ENCODE measurements at places on chromosomes 3 and 15. TPM values are rescaled to one million over a fixed set of nuclear protein-coding genes. Genes with fewer than 3 reads are reported as not detected.
A peak's percentile ranks its signal among the peaks of the same experiment; 100 is the strongest.

Gene GOLGA6L7
- total RNA-seq = not detected

Gene EPHB1
- 6.6 TPM for total RNA-seq

Gene TMA7
- total RNA-seq = 154 TPM

Gene MUC4
- 0.31 TPM for total RNA-seq

Gene CALML4
- total RNA-seq = 12.8 TPM

Gene UROC1
- not detected for total RNA-seq

Gene ANKRD34C
- total RNA-seq = 0.13 TPM

GRCh38 chr3:144590854-144591253 lies 619.2 kb downstream of the DIPK2A start:
- no peak for DNase-seq

GRCh38 chr3:23726811-23727548 lies 78.8 kb upstream of the UBE2E1 start:
- no peak for DNase-seq

- DNase-seq = no peak
Measured at GRCh38 chr3:64813326-64813725, 125.5 kb upstream of the ADAMTS9 start.

- no peak for DNase-seq
Measured at GRCh38 chr3:149871855-149872254, 58.8 kb downstream of the RNF13 start.

- DNase-seq = peak; percentile 65
Measured at GRCh38 chr3:1082108-1082507, 10.7 kb upstream of the CNTN6 start.

GRCh38 chr3:71497971-71498444 lies 85.5 kb downstream of the FOXP1 start:
- DNase-seq = no peak

DNA sequence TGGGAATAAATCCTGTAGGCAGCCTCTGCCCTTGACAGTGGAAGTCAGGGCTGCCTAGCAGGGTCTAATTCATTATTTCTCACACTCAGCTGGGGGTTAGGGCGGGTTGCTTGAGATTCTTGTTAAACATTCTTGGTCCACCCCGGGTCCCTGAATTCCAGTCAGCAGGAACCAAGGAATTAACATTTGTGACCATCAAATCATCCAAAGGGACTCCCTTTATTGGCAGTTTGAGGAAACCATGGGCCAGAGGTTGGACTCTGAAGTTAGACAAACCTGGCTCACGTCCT lies 122.8 kb downstream of the EEFSEC start:
- DNase-seq = no peak

DNA sequence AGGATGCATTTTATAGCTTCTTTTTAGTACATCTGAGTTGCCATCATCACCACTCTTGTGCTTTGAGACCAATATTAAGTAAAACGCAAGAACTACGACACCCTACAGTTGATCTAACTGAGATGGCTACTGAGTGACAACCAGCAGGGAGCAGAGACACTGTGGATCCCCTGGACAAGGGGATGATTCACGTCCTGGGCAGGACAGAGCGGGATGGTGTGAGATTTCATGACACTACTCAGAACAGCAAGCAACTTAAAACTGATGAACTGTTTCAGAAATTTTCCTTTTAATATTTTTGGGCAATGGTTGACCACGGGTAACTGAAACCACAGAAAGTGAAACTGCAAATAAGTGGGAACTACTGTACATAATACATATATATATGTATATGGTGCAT lies 299.2 kb downstream of the ADAMTS17 start:
- no peak for DNase-seq

- no peak for DNase-seq
Measured at GRCh38 chr3:132563420-132564069, 33.5 kb upstream of the ACKR4 start.

GRCh38 chr3:71694358-71694999 lies 30.7 kb downstream of the EIF4E3 start:
- DNase-seq = no peak

GRCh38 chr3:66606868-66607267 lies 106.0 kb upstream of the LRIG1 start:
- no peak for DNase-seq

DNA sequence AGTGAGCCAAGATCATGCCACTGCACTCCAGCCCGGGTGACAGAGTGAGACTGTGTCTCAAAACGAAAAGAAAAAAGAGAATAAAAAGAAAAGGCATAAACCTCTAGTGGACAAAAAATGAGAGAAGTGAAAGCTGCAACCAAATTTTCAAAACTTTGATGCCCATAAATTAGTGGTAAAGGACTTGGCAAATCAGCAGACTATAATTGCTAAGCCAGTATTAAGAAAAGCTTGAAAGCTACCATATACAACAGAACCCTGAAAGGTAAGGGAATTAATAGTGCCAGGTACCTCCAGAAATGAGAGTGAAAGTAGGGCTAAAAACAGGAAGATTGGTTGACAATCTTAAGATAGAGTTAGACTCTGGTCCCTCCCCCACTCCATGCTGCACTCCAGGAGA lies 32.9 kb upstream of the SLC22A13 start:
- DNase-seq = no peak

DNA sequence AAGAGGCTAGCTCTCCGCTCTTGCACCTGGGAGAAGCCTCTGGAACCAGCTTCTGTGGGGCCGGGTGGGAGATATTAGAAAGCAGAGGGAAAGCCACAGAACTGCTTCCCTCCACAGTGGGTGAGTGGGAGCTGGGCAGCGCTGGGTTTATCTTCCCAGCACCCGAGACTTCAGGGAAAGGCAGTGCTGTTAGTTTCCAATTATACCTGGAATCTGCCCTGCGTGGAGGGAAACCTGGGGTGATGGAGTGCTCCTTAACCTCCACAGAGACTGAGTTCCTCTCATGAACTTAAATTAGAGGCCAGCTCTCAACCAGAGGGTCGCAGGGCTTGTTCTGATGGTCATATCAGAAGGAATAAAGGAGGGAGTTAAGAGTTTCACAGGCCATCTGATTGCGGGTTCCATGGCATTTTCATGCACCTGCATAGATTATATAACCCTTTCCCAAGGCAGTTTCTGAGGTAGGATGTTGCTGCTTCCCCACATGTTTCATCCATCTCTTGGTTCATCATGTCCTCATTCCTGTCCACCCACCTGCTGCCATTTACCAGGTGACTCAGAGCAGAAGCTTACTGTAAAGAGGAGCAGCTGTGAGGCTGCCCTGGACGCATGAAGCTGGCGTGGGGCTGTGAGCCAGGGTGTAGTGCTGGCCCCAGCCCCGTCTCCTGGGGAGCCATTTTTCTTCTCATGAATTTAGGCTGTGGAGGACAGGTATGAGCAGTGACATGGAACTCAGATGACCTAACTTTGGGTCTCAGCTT lies 42.5 kb downstream of the CA12 start:
- no peak for DNase-seq

DNA sequence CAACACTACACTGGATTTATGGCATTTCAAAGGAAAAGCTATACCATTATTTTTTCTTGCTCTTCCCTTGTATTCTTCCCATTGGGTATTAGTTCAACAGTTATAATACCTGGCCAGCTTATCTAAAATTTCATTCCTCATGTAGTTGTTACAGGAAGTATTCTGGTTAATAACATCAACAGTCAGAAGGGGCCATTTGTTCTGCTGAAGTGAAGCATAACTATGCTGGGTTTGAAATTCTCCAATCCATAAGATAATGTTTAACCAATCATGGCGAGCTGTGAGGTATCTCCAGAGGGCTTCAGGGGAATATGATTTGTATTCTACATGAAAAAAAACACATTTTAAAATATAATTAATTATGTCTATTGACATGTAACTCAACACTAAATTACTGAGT lies 43.4 kb downstream of the SPG11 start:
- DNase-seq = no peak

- DNase-seq = no peak
Measured at GRCh38 chr3:123432832-123433523, 15.9 kb downstream of the ADCY5 start.

DNA sequence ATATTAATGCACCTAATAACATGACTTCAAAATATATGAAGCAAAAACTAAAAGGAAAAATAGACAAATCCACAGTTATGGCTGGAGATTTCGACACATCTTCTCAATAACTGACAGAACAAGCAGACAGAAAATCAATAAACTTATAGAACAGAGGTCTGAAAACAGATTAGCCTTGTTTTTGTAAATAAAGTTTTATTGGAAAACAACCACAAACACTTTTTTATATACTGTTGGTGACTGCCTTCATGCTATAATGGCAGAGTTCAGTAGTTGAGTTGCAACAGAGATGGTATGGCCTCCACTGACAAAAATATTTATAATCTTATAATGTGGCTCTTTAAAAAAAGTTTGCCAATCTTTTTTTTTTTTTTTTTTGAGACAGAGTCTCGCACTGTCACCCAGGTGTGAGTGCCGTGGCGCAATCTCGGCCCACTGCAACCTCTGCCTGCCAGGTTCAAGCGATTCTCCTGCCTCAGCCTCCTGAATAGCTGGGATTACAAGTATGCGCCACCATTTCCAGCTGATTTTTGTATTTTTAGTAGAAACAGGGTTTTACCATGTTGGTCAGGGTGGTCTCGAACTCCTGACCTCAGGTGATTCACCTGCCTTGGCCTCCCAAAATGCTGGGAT lies 52.2 kb upstream of the GATA2 start:
- DNase-seq = no peak

DNA sequence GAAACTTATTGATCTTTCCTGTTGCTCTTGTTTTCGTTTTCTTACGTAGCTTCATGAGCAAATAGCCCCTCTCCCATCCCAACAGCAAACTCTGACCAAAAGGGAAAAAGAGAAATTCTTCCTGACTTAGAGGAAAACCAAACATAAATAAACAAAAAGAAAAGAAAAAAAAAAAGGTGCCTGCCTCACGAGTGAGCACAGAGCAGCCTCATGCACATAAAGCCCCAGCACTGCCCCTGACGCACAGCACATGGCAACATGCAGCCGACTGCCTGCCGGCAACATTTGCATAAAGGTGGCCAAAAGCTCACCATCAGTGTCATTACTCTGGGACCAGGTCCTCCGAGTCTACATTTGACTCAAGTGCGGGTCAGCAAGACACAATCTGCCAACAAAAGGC lies 6.4 kb downstream of the POC1A start:
- DNase-seq = no peak

GRCh38 chr3:133442518-133442917 lies 42.7 kb downstream of the BFSP2 start:
- DNase-seq = no peak

- no peak for DNase-seq
Measured at GRCh38 chr3:138862531-138862923, 27.8 kb upstream of the PIK3CB start.

DNA sequence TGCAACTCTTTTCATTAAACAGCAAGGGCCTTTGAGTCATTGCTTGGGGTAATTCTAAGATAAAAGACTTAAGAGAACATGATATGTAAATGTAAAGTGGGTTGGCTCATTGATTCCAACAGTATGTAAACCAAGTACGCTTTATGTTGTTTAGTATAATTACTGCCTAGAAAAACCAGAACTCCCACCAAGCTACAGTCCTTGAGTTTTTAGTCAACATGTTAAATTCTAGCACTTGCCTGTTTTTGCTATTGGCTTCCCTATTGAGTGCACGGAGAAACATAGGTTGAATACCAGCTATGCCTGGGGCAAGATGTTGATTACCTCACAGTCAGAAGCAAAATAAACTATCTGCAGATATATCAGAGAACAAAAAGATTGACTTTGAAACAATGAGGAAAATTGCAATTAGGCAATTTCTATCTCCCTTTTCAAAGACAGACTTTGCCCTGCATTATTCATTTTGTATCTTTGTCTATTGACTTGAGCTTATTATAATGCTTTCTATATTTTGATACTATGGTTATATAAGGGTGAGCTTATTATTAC lies 179.3 kb downstream of the ZPLD1 start:
- no peak for DNase-seq

DNA sequence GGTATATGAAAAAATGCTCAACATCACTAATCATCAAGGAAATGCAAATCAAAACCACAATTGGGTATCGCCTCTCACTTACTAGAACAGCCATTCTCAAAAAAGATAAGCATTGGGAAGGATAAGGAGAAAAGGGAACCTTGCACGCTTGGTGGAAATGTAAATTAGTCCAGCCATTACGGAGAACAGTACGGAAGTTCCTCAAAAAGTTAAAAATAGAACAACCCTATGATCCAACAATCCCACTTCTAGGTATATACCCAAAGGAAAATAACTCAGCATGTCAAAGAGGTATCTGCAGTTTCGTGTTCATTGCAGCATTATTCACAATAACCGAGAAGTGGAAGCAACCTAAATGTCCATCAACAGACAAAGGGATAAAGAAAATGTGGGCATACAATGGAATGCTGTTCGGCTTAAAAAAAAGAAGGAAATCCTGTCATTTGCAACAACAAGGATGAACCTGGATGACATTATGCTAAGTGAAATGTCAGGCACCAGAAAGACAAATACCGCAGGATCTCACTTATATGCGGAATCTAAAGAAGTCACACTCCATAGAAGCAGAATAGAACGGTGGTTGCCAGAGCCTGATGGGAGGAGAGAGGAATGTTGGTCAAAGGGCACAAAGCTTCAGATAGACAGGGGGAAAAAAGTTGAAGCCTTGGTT lies 11.7 kb upstream of the CMTM7 start:
- DNase-seq = no peak

- no peak for DNase-seq
Measured at GRCh38 chr15:38996111-38996631, 431.6 kb upstream of the RASGRP1 start.

GRCh38 chr3:71421475-71421819 lies 162.1 kb downstream of the FOXP1 start:
- no peak for DNase-seq

Measured in sciatic nerve (tissue), 2 donors.